ENCODE measurements at places on chromosomes 13 and 19.
A peak's percentile ranks its signal among the peaks of the same experiment; 100 is the strongest.

DNA sequence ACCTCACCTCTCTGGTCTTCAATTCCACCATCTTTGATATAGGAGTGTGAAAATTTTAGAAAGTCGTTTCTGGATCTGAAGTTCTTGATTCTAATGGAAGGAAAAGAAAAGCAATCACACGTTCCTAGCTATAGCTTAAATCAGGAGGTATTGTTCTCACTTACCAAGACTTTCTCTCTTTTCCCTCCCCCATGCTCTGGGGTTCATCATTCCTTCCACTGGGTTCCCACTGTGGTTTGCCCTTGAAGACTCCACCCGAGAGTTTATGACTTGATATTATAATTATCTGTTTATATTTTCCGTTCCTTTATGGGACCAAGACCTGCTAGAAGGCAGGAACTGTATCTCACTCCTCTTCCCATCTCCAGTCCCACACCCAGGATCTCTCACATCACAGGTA is 76.6 kb downstream of the AKAP11 start:
- no peak for DNase-seq

- no peak for DNase-seq
Observed at GRCh38 chr13:31997641-31998040, 33.9 kb upstream of the FRY start.

- peak; percentile 36 for DNase-seq
Observed at GRCh38 chr13:26051657-26052311, at the start of gene SHISA2. Gene SHISA2, minus strand, starts transcription at chr13:26052016. Its CDS starts 1,041 bp downstream, at chr13:26050975.

GRCh38 chr19:53254411-53255341 is at the start of gene ZNF677:
Gene ZNF677, minus strand, starts transcription at chr19:53254873. Its CDS starts 3,323 bp downstream, at chr19:53251550.
- DNase-seq = peak; percentile 54

DNA sequence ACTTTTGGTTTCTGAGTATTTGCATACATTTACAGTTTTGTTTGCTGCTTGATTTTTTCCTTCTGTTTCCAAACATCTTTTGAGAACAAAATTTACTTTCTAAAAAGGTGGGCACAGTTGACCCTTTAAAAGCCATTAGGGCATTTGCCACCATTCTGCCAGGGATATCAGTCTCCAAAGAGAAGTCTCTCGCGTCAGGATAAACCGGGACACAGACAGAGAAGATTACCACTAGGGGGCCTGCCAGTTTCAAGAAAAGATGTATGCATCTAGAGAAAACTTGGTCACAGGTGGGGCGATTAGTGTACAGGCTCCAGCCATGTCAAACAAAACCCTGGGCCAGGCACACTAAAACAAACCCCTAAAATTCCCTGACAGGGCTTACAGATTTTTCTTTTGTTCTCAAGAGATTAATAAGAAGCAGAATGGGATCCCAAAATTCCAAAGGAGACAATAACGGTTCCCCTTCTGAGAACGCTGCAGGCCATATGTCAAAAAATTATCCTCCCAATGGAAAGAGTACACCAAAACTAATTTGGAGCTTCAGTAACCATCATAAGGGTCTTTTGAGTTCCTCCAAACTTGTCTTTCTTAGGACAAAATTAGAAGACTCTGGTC is 10.7 kb upstream of the PABPC3 start:
- peak; percentile 44 for DNase-seq

- no peak for DNase-seq
Observed at GRCh38 chr19:13634658-13635057, 128.4 kb upstream of the CACNA1A start.

GRCh38 chr13:70809588-70809987 is 701.3 kb upstream of the KLHL1 start:
- DNase-seq = no peak

- DNase-seq = no peak
Observed at GRCh38 chr19:13026462-13027370, 31.4 kb downstream of the NFIX start.

- DNase-seq = no peak
Observed at GRCh38 chr13:32682740-32683139, 96.5 kb downstream of the PDS5B start.

DNA sequence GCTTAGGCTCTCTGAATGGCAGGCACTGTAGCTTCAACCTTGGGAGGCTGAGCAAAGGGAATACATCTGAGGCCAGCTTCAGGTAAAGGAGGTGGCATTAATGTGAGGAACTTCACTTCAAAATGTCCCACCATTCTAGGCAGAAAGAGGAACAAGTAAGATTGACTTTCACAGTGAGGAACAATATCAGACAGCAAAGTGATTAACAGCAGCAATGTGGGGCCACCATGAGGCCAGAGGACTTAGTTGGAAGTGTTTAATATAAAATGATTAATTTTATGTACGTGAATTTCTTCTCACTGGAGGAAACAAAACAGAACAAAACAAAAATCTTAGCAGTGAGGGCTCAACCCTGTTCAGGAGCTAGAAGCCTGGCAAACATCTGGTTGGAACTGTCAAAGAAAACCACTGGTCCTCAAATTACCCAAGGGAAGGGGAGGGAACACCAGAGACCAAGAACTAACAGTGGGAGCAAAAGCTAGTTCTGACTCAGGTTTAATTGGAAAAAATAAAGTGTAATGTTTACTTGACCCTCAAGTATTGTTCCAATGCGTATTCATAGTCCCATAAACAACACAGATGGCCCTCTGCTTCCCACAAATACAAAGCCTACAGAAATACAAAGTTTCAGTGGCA is 43.9 kb upstream of the FRY start:
- no peak for DNase-seq

- DNase-seq = no peak
Observed at GRCh38 chr13:110266983-110267382, 40.0 kb downstream of the COL4A1 start.

DNA sequence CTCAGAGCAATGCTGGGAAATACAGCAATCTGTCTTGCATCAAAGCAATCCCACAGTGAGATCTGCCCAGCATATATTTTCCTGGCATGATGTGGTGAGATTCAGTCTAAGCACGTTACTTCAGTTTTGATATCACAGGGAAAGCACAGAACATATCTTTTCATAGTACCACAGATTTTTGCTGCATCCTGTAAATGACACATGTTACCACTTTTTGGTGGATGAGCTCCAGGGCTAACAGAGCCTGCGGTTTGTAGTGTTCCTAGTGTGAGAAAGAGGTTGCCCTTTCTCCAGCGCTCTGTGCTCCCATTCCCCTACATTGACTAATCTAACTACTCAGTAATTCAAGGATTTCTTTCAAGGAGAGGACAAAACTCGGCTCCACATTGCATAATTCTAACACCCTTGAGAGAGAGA is 409.0 kb downstream of the GPC6 start:
- DNase-seq = no peak

DNA sequence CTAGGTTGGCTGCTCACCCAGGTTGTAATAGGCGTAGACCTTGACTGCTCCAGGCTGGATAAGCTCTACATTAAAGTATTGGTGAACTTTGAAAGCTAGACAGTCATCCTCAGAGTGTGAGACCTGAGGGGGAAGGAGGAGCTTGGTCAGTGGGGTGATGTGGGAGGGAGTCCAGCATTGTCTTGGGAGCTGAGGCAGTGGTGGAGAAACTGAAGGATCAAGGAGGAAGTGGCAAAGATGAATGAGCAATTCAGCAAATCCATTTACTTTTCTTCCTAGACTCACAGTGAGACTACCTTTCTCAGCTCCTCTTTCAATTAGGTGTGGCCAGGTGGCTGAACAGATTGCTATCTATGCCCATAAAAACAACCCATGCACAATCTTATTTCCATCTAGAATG is 10.2 kb upstream of the TNFSF14 start:
- no peak for DNase-seq

- no peak for DNase-seq
Observed at GRCh38 chr19:55223291-55224037, 5.1 kb downstream of the TMEM86B start.

GRCh38 chr13:105346141-105346775 is 1189.2 kb downstream of the EFNB2 start:
- no peak for DNase-seq

DNA sequence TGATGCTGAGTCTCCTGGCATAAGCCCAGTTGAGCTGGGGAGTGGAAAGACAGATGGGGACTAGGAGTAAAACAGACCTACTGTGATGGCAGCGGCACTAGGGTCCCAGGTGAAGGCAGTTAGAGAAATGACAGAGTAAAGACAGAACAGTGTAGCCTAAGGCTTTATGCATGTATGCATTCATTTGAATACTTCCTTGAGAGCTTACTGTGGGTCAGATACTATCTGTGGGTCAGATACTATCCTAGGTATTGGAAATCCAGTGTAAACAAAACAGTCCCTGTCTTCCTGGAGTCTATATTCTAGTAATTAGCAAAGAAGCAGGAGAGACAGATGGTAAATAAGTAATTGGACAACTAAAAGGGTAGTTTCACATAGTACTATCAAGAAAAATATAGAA is 73.7 kb upstream of the LRCH1 start:
- no peak for DNase-seq

GRCh38 chr13:27006519-27007161 is 165.0 kb downstream of the USP12 start:
- peak; percentile 47 for DNase-seq

DNA sequence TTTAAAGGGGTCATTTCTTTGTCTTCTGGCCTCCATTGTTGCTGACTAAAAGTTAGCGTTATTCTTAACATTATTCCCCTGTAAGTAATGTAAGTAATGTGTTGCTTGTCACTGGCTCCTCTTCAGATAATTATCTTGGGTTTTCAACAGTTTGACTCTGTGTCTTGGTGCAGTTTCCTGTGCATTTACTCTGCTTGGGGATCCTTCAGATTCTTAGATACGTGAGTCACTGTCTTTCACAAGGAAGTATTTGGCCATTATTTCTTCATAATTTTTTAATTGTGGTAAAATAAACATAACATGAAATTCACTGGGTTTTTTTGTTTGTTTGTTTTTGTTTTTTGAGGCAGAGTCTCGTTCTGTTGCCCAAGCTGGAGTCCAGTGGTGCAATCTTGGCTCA is 13.5 kb upstream of the OR7D2 start:
- no peak for DNase-seq

GRCh38 chr13:101433895-101434294 is 17.6 kb upstream of the NALCN start:
- no peak for DNase-seq

GRCh38 chr19:3661284-3662238 is 35.0 kb upstream of the CACTIN start:
- no peak for DNase-seq

DNA sequence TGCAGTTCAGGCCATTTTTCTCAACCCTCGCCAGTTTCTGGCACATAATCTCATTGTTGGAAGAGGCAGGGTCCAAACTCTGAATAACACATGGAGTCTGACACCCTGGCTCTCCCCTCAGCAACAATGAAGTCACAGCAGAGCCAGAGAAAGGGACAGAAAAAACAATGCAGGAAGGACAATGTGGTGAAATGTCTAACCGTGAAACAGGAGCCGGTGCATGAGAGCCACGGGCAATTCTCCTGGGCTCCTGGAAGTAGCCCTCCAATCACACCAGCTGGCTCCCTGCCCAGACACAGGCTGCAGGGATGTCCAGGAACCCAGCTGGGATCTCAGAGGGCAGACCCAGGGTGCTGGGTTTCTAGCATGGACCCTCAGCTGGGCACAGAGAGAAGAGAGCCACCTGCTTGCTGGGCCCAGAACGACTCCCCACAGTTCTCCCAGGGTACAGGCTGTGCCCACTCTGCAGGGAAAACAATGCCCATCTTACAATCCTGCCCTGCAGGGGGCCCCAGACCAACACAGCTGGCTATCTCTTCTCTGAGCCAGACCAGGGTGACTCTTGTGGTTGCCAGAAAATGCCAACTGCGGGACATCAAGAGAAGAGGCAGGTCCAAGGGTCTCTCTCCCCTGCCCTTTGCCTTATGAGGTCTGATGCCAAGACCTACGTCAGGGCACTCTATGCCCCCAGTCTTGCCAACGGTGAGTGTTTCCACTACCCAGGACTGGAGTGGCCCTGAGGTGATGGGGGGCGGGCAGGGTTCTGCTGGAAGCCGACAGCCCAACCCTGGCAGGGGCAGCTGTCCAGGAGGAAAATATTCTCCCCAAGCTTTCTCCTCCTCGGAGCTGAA is 64.5 kb downstream of the CEBPG start:
- DNase-seq = no peak

DNA sequence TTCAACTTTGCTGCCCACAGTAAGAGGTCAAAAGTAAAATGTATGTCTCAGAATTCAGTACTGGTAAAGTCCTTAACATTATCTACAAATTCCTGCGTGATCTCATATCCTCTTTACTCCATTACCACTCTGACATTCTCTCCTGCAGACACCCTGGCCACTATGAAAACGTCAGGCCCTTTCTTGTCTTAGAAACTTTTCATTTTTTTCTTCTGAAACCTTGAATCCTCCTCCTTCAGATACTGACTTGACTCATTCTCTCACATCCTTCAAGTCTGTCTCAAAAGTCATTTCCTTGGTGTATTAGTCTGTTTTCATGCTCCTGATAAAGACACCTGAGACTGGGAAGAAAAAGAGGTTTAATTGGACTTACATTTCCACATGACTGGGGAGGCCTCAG is 262.3 kb downstream of the POU4F1 start:
- no peak for DNase-seq

DNA sequence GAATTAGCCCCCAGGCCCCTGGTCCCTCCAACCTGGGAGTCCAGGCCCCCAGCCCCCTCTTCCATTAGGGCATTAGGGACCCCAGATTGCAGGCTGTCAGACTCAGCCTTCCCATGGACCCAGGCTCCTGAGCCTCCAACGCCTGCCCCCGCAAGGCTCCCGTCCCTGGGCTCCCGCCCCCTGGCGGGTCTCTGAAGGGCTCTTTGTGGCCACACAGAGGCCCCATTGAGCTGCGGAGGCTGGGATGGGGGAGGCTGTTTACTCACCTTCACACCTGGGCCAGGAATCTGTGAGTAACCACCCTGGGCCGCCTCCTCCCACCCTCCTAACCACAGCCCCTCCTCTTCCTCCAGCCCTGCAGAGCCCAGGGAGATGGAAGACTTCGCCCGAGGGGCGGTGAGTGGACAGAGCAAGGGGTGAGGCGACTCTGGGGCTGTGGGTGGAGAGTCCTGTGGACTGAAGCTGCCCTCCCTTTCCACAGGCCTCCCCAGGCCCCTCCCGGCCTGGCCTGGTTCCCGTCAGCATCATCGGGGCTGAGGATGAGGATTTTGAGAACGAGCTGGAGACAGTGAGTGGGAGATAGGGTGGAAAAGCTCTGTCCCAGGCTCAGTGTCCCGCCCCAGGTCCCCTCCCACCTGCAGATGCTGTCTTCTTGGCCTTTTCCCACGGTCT is 4.9 kb downstream of the ARHGEF1 start:
- DNase-seq = no peak

GRCh38 chr13:31717583-31717982 is 21.7 kb upstream of the RXFP2 start:
- no peak for DNase-seq

- no peak for DNase-seq
Observed at GRCh38 chr13:80900561-80900960, 559.6 kb upstream of the SPRY2 start.

DNA sequence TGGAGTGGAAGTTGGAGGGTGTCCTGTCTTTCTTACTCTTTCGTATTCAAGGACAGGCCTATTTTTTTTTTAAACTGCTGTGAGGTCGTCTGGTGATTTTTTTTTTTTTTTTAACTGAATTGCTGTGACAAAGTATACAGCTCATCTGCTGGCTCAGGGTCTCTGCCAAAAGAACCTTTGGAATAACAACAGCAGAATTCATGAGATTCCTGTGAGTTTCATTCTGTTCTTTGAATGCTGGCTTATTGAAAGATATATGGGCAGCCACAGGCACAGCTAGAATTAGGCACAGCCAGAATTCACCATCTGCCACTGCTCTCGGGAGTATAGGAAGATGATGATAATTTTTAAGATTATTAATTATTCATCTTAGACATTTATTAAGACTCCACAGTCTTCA is 21.4 kb upstream of the FRY start:
- no peak for DNase-seq

- no peak for DNase-seq
Observed at GRCh38 chr13:78841358-78841963, 182.5 kb upstream of the OBI1 start.
